ENCODE measurements at places on chromosomes 6 and 20. TPM values are rescaled to one million over a fixed set of nuclear protein-coding genes. Genes with fewer than 3 reads are reported as not detected.

DNA sequence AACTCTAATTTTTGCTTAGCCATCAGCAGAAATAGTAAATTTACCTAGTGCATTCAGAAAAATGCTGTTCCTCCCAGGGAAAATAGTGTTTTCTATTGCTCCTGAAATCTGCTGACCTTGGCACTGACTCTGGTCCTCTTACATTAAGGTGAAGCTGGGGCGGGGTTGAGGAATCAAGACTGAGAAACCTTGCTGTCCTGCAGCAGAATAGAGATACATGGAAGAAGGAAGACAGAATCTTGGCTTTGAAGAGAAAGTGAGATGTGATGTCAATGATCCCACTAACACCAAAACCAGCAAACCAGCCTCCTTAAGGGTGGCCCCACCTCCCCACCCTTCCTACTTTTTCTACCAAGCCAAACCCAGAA, 840 bp upstream of the LY86 start:
- H3K27ac ChIP-seq: peak overlapping the region; percentile 89
- H3K36me3 ChIP-seq: peaks cover 4% of the 10 kb centered on the region
- no peaks in the 10 kb centered on the region for H3K27me3 ChIP-seq
- H3K4me3 ChIP-seq: peak overlapping the region; percentile 66
- no peak for DNase-seq

- peaks cover 37% of the 10 kb centered on the region for H3K27me3 ChIP-seq
- peaks cover 28% of the 10 kb centered on the region for H3K4me1 ChIP-seq
- peak overlapping the region; percentile 86 for H3K27ac ChIP-seq
- peak overlapping the region; percentile 32 for H3K4me3 ChIP-seq
- H3K36me3 ChIP-seq: no peaks in the 10 kb centered on the region
These were observed 19.2 kb downstream of the TUBB2B start for GRCh38 chr6:3208098-3208774.

DNA sequence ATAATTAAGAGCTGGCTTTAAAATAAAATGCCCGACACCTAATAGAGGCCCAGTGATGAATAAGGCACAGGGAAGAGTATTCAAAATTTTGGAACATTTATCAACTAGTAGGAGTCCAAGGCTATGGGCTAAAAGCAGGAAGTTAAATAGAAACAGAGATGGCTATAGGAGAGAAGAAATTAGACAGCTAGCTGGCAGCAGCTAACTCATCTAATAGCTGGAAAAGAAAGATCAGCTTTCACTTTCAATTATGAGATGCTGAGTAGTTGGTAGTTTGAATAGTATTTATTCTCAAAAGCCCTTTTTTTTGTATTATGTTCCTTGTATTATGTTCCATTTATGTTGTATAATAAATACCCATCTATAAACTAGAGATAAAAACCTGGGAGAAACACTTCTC, 215.7 kb downstream of the SLC35F1 start:
- H3K4me3 ChIP-seq: no peak overlapping the region
- no peak overlapping the region for H3K27ac ChIP-seq
- no peaks in the 10 kb centered on the region for H3K36me3 ChIP-seq
- DNase-seq: no peak
- peaks cover 4% of the 10 kb centered on the region for H3K4me1 ChIP-seq
- H3K27me3 ChIP-seq: peaks cover 9% of the 10 kb centered on the region

DNA sequence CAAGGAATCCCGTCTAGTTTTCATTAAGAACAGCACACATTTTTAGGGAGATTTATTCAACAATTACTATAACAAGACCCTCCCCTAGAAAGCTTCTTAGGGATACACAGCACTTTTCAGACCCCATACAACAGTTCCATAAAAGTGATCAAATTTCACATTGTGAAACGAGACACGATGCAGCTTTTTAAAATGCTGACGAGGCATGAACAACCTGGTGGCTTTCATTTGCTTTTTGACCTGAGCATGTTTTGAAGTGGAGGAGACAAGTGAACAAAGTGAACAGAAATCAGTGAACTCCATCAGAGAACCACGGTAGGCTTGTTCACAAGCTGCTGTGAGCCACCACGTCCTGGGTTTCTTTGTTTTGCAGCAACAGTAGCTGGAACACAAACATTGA, 112.2 kb downstream of the PCSK2 start:
- no peaks in the 10 kb centered on the region for H3K4me1 ChIP-seq
- H3K36me3 ChIP-seq: no peaks in the 10 kb centered on the region
- peaks cover 2% of the 10 kb centered on the region for H3K27me3 ChIP-seq
- H3K27ac ChIP-seq: no peak overlapping the region

- H3K36me3 ChIP-seq: no peaks in the 10 kb centered on the region
- DNase-seq: peak; percentile 79
- peaks cover 10% of the 10 kb centered on the region for H3K27me3 ChIP-seq
These were observed 32.0 kb downstream of the ARHGAP40 start for GRCh38 chr20:38633577-38634093.

DNA sequence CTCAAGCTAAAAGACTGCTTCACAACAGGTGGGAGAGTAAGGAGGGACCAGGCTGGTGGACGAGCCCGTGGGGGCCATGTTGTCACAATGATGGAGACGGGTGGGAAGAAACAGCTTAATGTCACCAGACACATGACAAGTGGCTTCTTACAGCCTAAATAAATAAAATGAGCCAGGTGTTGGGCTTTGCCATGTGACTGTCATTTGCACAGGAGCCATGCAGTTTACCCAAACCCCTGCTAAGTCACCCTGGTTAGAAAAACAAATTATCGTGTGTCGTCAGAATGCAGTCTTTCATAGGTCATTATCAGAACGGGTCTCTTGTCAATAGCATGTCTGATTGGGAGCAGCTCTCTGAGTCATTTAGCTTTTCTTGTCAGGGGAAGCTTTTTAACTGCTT, 18.5 kb downstream of the BTBD3 start:
- H3K27ac ChIP-seq: no peak overlapping the region
- H3K27me3 ChIP-seq: no peaks in the 10 kb centered on the region
- no peak for DNase-seq
- H3K36me3 ChIP-seq: no peaks in the 10 kb centered on the region
- no peaks in the 10 kb centered on the region for H3K4me1 ChIP-seq

Gene GTSF1L
- total RNA-seq: 0.23 TPM

Gene C20orf96
- 7.0 TPM for total RNA-seq

Gene APMAP
- 26.8 TPM for total RNA-seq

DNA sequence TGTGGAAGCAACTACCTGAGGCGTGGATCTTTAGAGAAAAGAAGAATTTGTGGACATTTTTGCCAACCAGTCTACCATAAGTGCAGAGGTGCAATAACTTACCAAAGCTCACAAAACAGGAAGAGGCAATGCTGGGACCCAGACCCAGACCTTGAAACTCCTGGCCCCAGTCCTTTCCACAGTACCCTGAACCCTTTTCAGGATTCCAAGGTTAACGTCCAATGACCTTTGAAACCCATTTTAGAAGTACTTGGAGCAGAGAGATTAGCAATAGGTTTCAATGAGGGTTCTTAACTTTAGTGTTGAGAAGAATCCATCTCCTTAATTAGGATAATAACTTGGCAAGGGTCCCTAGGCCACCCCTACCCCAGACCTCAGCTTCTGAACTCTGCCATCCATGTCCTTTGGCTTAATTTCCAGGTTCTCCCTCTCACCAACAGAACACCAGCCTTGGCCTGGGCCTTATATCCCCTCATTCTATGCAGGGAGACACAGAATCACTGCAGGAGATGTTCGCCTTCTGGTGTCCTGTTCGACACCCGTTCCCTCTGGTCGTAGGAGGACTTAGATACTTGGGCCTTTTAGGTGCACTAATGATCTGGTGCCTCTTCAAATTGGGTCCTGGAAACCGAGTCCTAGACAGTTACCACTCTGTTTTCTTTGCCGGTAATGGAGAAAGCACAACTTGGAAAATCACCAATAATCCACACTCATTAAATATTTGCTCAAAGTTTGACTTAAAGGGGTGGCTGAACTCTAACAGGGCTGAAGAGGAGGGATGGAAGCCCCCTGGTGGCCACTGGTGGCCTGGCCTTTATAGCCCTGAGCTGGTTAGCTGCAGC, 40.6 kb downstream of the ISM1 start:
- H3K4me1 ChIP-seq: peaks cover 20% of the 10 kb centered on the region
- H3K27me3 ChIP-seq: no peaks in the 10 kb centered on the region
- no peak overlapping the region for H3K27ac ChIP-seq
- DNase-seq: peak; percentile 81

DNA sequence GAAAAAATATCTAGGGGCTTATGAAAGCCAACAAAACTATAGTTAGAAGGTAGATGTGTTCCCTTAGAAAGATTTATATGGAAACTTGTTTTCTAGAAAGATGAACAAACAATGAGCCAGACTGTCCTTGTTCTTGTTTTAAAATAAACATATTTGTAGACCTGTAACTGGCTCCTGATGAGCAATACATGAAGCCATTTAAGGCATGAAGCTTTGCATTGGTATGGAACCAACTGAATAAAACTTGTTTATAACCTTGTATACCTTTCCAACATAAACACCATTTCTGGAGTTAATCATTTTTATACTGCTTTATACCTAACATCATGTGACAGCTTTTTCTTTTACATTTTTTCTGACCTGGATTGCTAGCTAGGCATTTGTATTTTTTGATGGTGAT, 247.8 kb downstream of the PRL start:
- no peaks in the 10 kb centered on the region for H3K27me3 ChIP-seq
- no peaks in the 10 kb centered on the region for H3K36me3 ChIP-seq
- H3K4me3 ChIP-seq: no peak overlapping the region

- no peaks in the 10 kb centered on the region for H3K36me3 ChIP-seq
- H3K27ac ChIP-seq: no peak within 1 kb of the TSS
- peaks cover 18% of the 10 kb centered on the region for H3K4me1 ChIP-seq
- peaks cover 54% of the 10 kb centered on the region for H3K27me3 ChIP-seq
- H3K4me3 ChIP-seq: no peak within 1 kb of the TSS
- DNase-seq: no peak
These were observed at the start of gene THBS2 for GRCh38 chr6:169253337-169254238. TSS of gene THBS2 (minus strand) at chr6:169253846. CDS start at chr6:169250784, 3,062 bp downstream.

- H3K4me3 ChIP-seq: peak overlapping the region; percentile 81
- peaks cover 14% of the 10 kb centered on the region for H3K4me1 ChIP-seq
- DNase-seq: peak; percentile 65
These were observed 11.5 kb upstream of the TMC2 start for GRCh38 chr20:2524709-2525506.
